Cortex of kidney (tissue), 1 donor: ENCODE measurements at places on chromosomes 12 and 14.

- DNase-seq: no peak
Observed at GRCh38 chr12:80222261-80222660, 122.9 kb downstream of the OTOGL start.

DNA sequence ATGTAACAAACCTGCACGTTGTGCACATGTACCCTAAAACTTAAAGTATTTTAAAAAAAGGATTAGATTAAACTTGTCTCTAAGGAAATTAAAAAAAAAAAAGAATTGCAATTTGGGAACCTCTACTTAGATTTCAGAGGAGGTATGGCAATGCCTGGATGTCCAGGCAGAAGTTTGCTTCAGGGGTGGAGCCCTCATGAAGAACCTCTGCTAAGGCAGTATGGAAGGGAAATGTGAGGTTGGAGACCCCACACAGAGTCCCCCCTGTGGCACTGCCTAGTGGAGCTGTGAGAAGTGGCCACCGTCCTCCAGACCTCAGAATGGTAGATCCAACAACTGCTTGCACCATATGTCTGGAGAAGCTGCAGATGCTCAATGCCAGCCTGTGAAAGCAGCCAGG is 279.6 kb upstream of the CCDC196 start:
- no peak for DNase-seq

GRCh38 chr14:106606936-106607335 is 1080.6 kb downstream of the TMEM121 start:
- no peak for DNase-seq

- DNase-seq: no peak
Observed at GRCh38 chr12:89075880-89076540, 276.3 kb downstream of the DUSP6 start.

DNA sequence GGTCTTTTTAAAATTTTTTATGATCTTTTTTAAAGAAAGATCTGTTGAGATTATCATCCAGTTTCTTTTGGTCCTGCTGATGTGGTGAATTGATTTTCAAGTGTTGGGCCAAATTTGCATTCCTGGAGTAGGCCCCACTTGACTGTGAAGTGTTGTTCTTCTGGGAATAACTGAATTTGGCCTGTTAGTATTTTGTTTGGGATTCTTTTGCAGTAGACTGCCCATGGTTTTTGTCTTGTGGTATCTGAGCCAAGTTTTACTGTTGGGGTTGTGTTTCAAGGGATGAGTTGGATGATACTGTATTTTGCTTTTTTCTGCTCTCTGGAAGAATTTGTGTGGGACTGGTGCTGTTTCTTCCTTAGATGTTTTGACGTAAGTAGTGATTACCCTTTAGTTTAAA is 4.0 kb upstream of the SYCP3 start:
- DNase-seq: no peak

DNA sequence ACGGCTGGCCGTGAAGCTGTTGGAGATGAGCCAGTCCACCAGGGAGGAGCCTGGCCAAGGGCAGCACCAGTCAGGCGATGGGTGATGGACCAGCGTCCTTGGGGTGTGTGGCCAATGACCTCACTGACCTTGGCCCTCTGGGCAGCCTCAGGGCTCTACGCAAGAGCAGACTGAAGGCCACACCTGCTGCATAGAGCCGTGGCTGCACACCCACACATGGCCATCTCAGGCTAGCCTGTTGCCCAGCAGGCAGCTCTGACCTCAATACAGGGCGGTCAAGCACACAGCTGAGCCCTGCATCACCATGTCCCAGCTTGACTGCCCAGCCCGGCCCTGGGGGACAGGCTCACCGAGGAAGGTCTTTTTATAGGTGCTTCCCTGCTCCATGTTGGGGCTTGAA is 19.2 kb downstream of the PLEK2 start:
- DNase-seq: no peak

GRCh38 chr12:25623816-25624215 is 70.7 kb upstream of the LMNTD1 start:
- DNase-seq: no peak

GRCh38 chr12:109247831-109248654 is 61.0 kb downstream of the FOXN4 start:
- no peak for DNase-seq

- no peak for DNase-seq
Observed at GRCh38 chr14:73879027-73879426, 7.6 kb upstream of the ZNF410 start.

- DNase-seq: no peak
Observed at GRCh38 chr12:125229878-125230530, 164.8 kb downstream of the AACS start.

GRCh38 chr12:6551063-6551461 is 4.8 kb downstream of the IFFO1 start:
- DNase-seq: no peak

- DNase-seq: no peak
Observed at GRCh38 chr14:61553730-61554641, 141.3 kb upstream of the HIF1A start.

DNA sequence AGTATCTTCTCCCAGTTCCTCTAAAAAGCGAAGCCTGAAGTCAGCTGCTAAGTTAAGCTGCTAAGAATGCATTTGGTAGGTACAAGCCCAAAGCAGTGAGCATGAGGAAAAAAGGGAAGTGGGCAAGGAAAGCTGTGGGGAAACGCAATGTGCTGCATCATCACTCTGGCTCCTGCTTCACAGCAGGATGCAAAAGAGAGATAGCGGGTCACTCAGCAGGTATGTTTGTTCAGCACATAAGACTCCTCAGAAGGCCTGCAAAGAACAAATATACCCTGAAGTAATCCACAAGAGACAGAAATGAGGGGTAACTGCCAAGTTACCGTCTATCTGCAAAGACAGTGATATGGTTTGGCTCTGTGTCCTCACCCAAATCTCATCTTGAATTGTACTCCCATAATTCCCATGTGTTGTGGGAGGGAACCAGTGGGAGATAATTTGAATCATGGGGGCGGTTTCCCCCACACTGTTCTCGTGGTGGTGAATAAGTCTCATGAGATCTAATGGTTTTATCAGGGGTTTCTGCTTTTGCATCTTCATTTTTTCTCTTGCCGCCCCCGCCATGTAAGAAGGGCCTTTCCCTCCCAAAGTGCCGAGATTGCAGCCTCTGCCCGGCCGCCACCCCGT is 127.4 kb upstream of the EGLN3 start:
- DNase-seq: no peak

DNA sequence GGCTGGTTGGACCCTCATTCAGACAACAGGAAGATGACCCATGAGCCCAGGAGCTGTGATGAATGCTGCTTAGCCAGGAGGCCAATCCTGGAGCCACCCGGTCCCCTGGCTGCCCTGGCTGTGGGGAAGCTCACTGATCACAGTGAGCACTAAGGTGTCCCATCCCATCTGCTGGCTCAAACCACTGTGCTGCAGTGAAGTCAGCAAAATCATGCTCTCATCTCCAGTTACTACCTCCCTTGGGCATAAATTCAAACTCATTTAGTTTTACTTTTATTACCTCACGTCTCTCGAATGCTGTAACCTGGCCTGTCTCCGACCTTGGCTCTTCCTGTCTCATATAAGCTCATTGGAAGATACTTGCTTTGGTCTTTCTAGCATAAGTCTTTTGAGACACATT is 112.4 kb downstream of the APAF1 start:
- DNase-seq: no peak

DNA sequence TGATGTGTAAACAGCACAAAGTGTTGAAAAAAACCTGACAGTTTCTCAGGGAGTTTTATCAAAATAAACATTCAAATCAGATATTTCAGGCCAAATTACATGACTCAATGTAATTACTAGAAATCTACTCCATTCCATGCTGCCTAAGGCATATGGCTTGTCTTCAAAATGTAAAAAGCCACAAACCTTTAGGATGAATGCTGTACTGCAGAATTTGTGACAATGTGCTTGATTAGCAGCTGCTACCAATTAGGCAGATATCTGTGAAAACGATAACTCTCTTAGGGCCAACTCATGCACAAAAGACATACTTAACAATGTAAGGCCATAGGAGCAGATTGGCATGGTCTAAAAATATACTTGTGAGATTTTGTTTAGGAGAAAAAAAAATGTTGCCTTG is 267.0 kb downstream of the DACT1 start:
- DNase-seq: no peak

DNA sequence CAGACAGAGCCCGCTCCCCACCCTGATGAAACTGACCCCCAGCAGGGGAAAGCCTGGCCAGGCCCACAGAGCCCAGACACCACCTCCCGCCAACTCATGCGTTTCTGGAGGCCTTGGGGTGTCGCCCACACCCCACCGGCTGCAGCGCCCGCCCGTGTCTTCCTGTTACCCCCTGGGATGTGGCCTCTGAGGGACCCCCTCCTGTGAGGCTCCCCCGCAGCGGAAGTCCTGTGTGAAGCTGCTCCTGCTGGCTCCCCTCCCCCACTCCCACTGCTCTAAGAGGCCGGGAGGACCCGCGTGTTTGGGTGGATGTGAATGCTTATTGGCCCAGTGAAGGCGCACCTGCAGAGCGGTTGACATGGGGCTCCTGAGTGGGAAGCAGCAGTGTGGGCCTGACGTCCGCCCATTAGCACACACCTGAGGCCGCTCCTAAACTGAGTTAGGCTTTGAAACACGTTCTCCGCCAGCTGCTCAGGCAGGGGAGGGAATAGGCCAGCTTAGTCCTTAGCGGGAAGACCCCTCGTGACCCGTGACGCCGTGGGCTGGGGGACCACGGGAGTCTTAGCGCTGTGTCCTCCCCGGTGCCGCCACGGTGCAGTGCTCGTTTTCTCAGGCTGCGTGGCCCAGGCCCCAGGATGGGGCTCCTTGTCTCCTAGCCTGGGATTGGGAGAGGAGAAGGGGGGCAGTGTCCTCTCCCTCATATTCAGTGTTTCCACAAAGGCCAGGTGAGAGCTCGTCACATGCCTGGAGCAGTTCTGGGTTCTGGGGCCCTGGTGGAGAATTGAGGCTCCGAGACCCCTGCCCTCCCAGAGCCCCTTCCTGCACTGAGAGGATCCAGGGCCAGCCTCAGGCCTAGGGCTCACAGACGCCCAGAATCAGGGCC is 323.4 kb upstream of the SFSWAP start:
- DNase-seq: no peak

- DNase-seq: no peak
Observed at GRCh38 chr12:100913872-100914592, 119.5 kb downstream of the ANO4 start.
